Fibroblast of skin of back (primary cell): ENCODE measurements at places on chromosomes 1 and 21.

DNA sequence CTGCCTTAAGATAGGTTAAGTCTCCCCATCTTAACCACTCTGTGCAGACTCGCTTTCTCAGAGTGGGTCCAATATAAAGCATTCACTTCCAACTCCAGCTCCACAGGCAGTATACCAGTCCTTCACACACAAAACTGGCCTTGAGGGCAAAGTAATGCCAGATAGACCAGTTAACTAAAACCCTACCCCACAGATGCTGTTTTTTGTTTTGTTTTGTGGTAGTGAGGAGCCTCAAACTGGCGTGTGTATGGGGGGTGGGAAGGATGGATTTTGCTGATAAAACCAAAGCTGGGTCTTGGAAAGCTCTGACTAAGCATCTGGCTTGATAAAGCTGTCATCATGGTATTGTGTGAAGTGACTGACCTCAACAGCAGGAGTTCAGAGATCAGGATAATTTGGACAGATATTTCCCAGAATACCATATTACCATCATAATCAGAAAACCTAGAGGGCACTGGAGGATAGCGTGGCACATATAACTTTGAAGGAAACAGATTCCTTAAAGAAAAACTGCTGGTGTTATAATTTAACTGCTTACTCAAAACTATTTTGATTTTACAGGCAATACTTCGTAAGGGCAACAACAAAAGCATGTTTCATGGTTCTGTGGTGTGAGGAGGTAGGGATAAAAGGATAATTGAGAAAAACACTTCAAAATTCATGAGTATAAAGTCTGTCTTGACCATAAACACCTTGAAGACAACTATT lies 29.6 kb upstream of the CPLANE2 start:
- DNase-seq: peak; percentile 24

- DNase-seq: peak; percentile 77
Measured at GRCh38 chr1:230401763-230402294, 24.3 kb downstream of the PGBD5 start.

- peak; percentile 53 for DNase-seq
Measured at GRCh38 chr1:63877816-63878215, 104.0 kb downstream of the ROR1 start.

- DNase-seq: no peak
Measured at GRCh38 chr1:25019337-25020172, 89.5 kb upstream of the RUNX3 start.

DNA sequence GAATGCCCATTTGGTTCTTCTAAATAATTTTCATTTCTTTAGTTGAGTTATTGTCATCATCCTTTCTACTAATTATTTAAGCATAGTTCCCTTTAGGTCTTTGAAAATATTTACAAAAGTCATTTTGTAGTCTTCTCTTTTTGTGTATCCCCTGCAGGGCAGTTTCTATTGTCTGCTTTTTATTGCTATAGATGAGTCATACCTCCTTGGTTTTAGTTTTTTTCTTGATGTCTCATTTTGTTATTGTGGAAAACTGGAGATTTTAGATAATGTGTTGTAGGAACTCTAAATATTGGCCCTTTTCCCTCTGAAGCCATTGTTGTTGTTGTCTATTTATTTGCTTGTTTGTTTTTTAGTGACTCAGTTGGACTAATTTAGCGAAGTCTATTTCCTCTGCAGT lies 387.9 kb downstream of the NUF2 start:
- peak; percentile 12 for DNase-seq

DNA sequence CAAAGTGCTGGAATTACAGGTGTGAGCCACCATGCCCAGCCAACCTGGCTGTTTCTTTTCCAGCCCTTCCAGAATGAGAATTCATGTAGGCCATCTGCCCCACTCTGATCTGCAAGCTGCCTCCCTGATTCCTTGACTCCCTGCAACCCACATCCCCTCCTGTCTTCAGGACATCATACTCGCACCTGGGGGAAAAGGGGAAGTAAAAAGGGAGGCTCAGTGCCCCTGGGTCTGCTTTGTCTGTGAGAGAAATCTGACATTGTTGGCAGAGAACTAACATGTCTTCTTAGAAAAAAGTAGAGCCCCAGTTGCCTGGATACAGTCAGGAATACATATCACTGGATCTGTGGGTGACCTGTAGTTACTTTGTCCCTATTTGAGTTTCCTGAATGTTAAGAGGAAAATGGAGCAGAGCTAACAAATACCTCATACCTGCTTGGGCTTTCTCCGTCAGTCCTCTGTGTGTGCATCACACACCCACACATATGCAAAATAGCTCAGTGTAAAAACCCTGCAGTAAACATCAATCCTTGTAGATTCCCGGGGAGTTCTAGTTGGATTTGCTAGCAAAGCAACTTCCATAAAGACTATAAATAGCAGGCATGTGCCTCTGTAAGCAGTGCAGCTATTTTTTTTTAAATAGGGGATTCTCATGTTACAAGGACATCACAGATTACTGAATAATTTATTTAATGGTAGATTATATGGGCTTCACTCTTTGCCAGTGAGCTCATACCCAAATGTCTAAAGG lies 62.9 kb downstream of the TEX35 start:
- DNase-seq: no peak

GRCh38 chr1:47351305-47351704 lies 17.7 kb downstream of the CMPK1 start:
- DNase-seq: peak; percentile 23

GRCh38 chr1:9744106-9744799 lies 79.5 kb downstream of the CLSTN1 start:
- DNase-seq: no peak
